Occipital lobe (tissue), 3 donors: ENCODE measurements at places on chromosomes 11 and 22. TPM values are rescaled to one million over a fixed set of nuclear protein-coding genes. Genes with fewer than 3 reads are reported as not detected.

DNA sequence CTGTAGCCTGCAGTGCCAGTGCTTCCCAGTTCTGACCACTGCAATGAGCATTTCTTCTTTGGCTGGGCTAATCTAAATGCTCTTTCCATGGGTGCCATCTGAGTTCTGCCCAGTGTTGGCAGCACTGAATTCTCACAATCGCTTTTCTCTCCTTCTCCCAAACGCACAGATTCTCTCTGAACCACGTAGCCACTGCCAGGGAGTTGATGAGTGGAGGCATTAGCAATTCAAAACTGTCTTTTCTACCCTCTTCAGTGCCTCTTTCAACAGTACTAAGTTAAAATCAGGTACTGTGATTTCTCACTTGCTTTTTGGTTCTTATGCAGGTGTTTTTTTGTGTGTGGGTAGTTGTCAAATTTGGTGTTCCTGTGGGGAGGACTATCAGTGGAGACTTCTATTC is 745.0 kb upstream of the ANO5 start:
- no peak for DNase-seq

Gene SCARF2
- 1.7 TPM for total RNA-seq

Gene OR5A1
- not detected for total RNA-seq

GRCh38 chr11:7949934-7950333 is 8.4 kb upstream of the OR10A3 start:
- no peak for DNase-seq

GRCh38 chr22:20440637-20441591 is 3.3 kb upstream of the SCARF2 start:
- no peak for DNase-seq

Gene TBX1
- total RNA-seq: 0.62 TPM

DNA sequence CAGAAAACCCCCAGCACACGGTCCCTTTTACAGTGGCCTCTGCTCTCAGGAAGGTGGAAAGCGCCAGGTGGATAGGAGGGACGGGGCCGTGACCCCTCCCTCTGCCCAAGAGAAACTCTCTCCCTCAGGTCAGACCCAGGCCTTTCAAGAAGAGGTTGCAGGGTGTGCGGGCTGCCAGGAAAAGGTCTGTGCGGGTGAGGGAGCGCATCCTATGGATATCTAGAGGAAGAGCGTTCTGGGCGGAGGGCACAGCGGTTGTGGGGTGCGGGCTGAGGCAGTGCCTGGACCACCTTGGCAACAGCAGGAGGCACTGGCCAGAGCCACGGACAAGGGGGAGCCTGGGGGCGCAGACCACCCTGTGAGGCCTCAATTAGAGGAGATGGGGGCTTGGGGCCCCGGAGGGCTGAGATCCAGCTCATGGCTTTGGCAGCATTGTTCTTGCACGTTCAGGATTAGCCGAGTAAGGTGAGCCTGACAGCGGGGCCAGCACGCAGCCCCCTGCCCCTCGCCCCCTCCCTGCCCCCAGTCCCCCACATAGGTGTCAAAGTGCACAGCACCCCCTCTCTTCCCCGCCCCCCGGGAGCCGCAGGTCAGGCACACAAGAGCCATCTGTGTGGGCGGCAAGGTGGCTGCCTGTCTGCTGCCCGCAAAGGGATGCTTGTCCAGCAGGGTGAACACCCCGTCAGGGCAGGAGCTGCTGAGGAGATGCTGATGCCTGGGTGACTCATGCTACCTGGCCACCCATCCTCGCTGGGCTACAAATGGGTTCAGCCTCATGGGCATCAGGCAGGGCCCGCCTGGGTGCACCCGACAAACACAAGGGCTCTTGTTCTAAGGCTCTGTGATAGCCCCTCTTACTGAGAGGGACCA is 92.8 kb upstream of the KCNQ1OT1 start:
- DNase-seq: no peak

DNA sequence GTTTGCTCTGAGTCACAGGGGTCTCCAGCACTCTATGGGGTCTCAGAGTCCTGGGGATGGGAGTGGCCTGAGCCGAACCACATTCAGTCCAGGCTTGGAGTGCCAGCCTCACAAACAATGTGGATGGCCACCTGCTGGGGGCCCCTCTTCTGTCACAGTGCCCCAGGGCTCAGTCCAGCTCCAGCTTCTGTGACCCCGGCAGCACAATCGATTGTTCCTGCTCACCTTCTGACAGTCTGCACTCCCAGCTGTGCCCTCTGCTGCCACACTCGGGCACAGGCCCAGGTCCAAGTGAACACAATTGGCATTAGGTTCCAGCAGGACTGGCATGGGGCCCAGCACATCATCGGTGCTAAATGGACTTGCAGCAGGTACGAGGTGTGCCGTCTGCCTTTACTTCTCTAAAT is 84.8 kb downstream of the TP53I11 start:
- no peak for DNase-seq

DNA sequence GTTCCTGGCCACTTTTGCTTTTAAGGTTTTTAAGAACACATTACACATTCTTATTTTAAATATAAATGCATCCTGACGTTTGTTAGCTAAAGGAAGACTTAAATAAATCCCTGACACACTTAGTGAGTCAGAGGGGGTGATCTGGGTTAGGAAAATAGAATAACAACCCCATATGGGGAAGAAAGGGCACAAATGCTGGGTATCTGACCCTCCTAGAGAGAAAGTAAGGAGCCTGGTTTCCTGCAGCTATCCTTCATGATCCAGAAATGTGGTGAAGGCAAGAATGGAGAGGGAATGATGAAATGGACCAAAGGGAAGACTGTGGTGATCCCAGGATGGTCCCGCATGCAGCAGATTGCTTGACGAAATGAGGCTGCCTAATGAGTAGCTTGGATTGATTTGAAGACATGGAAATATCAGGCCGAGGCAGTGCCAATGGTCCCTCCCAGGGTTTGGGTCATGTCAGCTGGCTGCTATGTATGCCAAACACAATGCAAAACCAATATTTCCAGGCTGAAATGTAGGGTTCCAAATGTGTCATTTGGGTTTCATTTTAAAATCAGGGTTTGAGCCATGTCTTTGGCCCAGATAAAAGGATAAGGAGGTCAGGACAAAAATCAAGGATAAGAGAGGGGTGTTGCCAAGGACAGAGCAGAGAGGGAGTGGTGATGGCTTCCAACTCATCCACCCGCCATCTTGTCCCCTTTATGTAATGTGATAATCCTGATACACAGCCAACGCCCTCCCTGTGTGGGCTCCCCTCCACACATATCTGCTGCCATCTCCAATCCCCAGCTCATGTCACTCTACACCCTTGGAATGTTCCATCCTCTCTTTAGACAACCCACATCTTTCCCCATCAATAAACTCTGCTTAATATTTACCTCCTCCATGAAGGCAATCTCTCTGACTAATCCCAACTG is 135.1 kb upstream of the PITPNB start:
- no peak for DNase-seq
